Mucosa of gallbladder (tissue), 1 donor: ENCODE measurements at places on chromosomes 2 and 18. TPM values are rescaled to one million over a fixed set of nuclear protein-coding genes. Genes with fewer than 3 reads are reported as not detected.

DNA sequence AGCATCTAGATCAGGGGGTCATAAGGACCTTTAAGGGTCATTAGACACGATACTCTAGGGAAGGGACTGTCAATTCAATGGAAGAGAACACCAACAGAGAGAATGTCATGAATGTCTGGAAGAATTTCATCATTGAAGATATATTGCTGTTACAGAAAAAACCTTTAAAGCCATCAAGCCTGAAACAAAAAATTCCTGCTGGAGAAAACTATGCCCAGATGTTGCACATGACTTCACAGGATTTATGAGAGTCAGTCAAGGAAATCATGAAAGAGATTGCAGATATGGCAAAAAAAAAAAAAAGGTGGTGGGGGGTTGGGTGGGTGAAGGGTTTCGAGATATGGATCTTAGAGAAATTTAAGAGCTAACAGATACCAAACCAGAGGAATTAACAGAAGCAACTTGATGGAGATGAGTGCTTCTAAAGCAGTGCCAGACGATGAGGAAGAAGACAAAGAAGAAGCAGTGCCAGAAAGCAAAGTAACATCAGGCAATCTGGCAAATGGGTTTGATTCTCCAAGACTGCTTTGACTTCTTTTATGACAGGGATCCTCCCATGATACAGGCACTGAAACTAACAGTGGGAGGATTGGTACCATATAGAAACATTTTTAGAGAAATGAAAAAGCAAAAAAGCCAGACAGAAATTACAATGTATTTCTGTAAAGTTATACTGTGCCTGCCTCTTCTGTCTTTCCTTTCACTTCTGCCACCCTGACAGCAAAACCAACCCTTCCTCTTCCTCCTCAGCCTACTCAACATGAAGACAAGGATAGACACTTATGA lies 28.5 kb downstream of the MAP4K3 start:
- no peak for DNase-seq

- DNase-seq: no peak
Observed at GRCh38 chr2:145033438-145033837, 513.5 kb upstream of the ZEB2 start.

DNA sequence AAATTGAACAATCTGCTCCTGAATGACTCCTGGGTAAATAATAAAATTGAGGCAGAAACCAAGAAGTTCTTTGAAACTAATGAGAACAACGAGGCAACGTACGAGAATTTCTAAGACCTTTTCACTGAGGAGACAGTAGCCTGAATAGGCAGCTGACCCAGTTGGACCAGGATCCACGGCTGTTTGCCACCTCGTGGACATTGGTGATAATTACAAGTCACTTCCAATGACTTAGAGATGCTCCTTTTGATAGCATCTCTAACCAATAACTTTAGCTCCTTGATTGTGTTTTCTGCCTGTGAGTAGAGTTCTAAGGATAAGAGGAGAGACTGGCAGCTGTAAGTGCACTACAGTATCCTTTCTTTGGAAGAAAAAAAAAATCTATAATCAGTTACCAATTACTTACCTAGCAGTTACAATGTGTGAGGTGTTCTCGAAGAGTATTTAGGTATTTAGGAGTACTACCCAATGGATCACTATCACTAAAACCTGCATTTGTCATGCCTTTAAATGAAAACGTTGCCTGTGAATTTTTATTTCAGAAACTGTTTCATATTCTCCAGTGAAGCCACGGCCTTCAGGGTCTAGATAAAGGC lies 31.3 kb upstream of the CNTNAP5 start:
- DNase-seq: peak; percentile 33

DNA sequence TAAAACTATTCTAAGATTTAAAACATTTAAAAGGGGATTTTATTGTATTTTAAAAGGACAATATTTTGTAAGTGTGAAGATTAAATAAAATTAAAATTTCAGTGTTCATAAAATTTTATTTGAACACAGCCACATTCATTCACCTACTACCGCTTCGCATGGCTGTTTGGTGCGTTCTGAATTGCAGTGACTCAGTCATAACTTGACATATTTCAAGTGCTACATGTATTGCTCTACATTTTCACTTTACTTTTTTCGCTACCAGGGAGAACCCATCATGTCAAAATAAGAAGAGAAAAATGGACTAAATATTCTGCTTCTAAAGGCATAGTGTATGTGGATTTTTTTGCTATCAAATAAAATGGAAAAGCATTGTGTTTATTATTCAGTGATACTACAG lies 8.7 kb downstream of the PTH2R start:
- no peak for DNase-seq

DNA sequence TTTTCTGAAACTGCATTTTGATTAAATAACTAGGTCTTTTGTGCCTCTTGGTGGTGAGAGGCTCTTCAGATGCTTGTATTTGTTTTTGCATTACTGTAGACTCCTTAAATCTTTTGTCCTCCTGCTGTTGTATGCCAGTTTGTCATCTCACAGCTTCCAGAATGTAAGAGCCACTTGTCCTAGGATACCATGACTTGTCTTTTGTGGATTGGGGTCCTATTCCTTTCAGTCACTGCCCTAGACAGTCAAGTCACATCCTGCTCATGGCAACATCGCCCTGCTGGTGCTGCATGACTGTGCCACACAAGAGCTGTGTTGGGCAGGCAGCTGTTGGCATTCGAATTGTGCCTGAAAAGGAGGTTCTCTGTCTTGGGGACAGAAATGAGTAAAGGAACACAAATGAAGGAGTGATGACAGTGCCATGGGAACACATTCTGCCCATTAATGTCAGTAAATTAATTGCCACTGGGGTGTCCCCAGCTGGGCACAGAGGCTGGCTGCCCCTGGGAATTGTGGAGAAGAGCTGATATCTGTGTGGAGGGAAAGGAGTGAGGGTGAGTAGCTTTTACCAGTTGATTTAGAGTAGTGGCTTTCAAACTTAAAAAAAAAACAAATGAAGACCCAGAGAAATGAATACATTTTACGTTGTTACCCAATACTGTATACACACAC lies 140.3 kb downstream of the ARL6IP6 start:
- DNase-seq: no peak

DNA sequence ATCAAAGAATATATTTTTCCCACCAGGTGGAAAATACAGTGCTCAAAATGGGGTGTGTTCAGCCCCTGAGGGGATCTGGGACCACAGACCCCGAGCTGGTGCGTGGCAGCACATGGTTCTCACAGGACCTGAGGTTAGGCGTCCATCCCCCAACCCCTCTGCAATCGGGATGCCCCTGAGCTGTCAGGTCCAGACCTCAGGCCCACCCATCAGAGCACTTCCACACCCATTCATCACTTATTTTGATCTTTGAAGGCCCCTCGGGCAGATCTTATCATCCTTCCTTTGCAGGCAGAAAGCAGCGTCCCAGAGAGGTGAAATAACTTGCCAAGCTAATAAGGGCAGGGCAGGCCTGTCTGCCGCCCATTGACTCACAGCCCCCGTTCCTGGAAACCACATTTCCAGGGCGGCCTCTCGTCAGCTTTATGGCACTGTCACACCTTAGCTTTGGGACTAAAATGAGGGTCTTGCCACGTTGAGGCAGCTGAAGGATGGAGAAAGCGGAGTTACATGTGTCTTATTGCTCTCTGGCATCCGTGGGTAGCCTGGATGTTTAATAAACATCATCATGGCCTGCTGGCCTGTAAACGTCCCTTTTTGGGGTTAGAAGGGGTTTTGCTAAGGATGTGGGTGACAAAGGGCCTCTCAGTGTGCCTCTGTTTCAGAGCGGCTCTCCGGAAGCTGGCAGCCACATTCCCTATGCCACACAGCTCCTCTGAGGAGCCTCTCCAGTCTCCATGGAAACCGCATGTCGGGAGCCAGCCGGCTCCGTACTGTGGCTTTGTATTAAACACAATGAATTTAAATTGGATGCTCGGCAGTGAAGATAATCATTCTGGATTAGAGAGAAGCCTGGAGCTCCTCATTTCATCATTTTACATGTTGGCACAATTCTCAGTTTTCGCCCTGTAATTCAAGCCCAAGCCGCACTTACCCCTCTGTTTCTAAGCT lies 58.3 kb upstream of the MAPRE3 start:
- no peak for DNase-seq

- no peak for DNase-seq
Observed at GRCh38 chr2:191738667-191739066, 60.7 kb downstream of the NABP1 start.

DNA sequence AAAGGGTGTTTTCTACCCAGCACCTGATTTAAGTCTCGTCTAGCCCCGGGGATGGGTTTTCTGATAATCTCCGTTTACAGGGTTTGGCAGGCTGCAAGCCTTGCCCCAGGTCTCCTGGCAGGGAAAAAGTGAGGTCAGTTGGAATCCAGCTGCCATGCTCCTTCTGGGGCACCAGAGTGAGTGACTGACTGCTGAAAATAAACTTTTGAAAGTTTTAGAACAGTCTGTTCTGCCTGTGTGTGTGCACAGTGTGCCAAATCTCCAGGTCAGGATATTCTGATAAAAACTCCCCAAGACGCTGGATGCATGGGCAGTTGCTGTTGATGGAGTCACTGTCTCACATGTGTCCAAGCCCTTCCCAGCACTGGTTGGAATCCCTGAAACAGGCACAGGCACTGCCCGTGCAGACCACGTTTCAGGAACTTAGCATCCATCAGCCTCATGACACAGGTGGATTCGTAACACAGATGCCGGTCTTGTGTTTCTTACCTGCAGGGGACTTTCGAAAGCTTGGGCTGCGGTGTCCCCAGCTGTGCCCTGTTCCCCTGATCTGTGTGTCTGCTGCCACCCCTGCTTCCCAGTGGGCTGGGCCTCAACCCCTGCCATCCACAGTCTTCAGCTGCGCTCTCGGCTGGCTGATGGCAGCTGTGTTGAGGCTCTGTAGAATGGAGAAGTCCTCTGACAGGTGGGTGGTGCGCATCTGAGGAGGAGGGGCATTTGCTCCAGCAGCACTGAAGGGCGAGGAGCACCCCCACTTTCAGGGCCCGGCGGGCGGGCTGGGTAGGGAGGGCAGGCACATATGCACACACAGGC lies 65.0 kb downstream of the SH3RF3 start:
- no peak for DNase-seq

DNA sequence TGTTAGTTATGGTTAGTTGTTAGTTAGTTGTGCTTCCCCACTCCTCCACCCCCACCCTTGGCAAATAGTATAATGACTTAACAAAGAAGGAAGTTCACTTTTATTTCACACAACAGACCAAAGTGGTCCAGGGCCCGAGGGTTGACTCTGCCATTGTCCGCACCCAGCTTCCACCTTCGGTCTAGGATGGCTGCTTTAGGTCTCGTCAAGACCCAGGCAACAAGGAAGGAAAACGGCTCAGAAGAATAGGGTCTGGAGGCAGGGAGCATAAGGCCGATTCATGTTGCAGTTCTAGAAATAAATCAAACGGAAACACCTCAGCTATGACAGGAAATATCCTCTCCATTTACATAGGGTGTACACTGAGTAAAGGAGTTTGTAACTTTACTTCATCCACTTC lies 206.0 kb upstream of the CXCR4 start:
- DNase-seq: no peak

FAM210A gene
- total RNA-seq: 9.9 TPM

RTTN gene
- 8.7 TPM for total RNA-seq

ZEB2 gene
- 91.0 TPM for total RNA-seq

SERPINB11 gene
- total RNA-seq: not detected

MFSD2B gene
- total RNA-seq: 0.23 TPM
